ENCODE measurements at places on chromosomes 1 and 21.

GRCh38 chr1:111920221-111921024 lies 69.0 kb downstream of the KCND3 start:
- peak; percentile 71 for DNase-seq

DNA sequence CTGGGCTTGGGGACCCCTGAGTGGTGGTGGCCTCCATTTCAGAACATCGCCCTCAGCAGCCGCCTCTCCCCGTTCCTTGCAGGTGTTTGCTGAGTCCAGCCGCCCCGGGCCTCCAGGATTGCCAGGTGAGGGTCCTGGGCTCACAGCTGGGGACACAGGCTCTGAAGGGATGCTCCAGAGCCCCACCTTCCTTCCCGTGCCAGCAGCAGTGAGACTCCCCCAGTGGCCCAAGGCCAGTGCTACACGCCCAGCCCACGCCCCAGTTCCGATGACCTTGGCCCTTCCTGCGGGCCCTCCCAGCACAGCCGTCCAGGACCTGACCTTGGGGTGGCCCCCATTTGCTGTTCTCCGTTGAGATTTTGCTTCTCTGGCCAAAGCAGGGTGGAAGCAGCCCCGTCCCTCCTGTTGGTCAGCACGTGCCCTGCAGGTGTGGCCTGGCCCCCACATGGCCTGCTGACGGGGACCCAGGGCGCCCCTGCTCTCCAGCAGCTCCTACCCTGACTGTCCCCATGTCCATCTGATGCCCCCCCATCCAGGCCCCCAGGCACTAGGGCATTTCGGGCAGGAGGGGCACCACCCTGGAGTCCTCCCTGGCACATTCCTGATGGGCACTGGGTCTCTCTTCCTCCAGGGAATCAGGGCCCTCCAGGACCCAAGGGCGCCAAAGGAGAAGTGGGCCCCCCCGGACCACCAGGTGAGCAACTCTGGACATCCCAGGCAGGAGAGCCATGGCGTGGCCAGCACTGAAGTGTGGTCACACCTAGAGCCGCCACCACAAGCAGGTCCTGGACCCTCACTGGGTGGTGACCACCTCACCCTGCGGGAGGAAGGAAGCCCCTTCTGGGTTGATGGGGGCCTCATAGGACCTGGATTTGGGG lies 45.0 kb downstream of the SLC19A1 start:
- no peak for DNase-seq

DNA sequence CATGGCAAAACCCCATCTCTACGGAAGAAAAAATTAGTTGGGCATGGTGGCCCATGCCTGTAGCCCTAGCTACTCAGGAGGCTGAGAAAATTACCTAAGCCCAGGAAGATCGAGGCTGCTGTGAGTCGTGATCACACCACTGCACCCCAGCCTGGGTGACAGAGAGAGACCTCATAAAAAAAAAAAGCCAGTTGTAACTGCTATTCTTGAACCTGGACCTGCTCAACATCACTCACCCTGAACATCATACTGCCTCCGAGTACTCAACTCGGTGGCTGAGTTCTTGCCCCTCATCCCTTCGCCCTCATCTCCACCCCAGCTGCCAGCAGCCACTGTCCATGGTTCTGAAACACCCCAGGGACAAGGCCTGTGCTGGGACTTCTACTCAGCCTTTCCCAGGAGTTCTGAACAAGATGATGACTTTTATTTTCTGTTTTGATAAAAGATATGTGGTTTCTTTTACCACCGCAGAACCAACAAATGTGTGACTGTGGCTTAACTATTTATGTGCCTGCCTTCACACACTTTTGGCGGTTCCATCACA lies 5.4 kb upstream of the DISP3 start:
- no peak for DNase-seq

DNA sequence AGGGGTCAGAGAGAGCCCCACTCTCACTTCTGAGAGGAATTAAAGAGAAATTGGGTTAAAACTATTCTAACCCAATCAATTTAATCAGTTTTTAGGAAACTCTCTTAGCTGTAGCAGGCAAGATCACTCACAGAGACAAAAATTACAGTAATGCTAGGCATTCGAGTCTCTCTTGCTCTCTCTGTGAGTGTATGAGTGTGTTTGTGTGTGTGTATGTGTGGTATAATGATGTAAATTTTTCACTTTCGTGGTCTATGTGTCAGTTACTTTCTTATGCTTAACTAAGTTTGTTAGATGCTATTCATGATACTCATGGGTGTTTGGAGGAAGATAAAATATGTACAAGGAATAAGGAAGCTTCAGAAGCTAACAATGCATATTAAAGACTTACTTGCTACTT lies 131.3 kb downstream of the FASLG start:
- no peak for DNase-seq

- DNase-seq: no peak
Measured at GRCh38 chr1:60342569-60342968, 269.0 kb upstream of the C1orf87 start.

GRCh38 chr1:4408380-4408779 lies 246.0 kb upstream of the AJAP1 start:
- DNase-seq: no peak

DNA sequence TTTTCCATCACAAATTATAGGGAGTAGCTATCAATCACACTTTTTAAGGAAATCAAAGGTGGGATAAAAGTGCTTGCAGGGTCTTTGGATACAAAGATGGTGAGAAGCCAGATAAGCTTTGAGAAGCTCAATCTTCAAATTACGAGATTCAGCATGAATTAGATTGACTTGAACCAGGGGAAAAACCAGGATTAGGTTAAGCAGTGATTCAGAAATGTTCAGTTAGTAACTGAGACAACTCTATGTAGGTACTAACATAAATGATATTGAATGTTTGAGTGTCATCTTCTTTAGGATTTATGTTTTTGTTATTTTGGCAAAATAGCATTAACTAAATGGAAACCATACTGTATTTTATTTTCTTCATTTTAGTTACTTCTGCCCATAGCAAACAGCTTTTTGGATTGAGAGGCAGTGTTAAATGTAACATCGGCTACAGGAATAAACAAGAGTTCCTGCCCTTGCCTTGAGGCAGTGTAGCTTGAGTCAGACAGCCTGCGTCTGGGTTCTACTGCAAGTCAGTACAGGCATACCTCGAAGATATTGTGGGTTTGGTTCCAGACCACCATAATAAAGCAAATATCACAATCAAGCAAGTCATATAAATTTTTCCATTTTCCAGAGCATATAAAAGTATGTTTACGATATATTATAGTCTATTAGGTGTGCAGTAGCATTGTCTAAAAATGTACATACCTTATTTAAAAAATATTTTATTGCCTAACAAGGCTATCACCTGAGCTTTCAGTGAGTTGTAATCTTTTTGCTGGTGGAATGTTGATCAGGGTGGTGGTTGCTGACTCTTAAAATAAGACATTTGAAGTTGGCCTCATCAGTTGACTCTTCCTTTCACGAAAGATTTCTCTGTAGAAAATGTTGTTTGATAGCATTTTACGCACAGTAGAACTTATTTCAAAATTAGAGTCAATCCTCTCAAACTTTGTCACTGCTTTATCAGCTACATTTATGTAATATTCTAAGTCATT lies 36.9 kb upstream of the BACH1 start:
- no peak for DNase-seq

GRCh38 chr1:53086491-53087070 lies 24.6 kb downstream of the PODN start:
- no peak for DNase-seq

DNA sequence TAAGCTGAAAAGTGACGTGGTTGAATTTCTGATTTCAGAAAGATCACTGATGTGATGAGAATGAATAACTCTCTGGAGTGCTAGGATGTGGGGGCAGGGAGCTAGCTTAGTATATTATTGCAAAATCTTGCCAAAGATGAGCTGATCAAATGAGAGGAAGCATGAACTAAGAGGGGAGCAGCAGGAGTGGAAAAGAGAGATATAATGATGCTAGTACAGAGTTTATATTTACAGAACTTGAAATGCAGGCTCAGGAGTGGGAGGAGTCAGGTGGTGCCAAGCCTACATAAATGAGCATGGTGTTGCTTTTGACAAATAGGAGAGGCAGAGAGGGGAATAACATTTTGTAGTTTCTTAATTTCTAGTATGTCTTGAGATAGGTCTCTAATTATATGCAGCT lies 38.1 kb upstream of the NBL1 start:
- no peak for DNase-seq

- no peak for DNase-seq
Measured at GRCh38 chr1:219938706-219939105, 10.3 kb upstream of the SLC30A10 start.

- DNase-seq: no peak
Measured at GRCh38 chr1:86699186-86699585, 5.2 kb upstream of the SH3GLB1 start.

DNA sequence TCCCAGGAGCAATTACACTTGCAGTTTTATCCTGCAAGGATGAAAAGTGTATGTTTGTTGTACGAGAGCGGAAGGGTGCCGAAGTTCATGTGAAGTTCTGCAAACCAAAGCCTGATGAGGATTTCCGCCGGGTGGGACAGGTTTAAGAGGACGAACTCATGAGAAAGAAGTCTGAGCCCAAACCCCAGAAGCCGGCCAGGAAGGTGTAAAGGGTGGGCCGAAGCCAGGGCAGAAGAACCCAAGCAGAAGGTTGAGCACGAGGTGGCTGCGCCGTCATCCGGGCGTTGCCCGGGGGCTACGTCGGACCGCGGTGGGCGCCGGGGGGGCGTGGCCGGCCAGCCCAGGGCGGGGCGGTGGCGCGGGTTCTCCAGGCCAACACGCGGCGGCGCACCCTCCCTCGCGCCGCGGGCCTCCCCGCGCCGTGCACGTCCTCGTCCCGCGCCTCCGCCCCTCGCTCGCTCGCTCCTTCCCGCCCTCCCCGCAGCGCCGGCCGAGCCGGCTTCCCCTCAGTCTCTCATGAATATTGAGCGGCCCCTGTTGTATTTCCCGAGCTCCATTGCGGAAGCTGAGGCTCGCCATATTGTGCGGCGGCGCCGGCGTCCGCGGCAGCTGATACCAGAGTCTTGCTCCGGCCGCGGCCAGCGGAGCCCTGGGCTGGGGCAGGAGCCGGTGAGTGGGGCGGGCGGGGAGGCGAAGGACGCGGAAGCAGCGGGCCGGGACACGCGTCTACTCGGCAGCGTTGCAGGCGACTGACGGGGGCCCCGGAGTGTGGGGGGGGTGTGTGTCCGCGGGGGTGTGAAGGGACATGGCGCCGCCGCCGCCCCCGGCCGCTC lies at the start of gene RNF2:
TSS of gene RNF2 (plus strand) at position 578 of the 833 bp plus-strand sequence. CDS start 41,996 bp downstream, outside the sequence.
- DNase-seq: peak; percentile 72

- no peak for DNase-seq
Measured at GRCh38 chr1:53459321-53460175, at the start of gene DMRTB1. DMRTB1 (plus strand) TSS chr1:53459399; CDS start chr1:53459454, 55 bp downstream.

- DNase-seq: no peak
Measured at GRCh38 chr1:185492089-185492825, 175.2 kb upstream of the IVNS1ABP start.

DNA sequence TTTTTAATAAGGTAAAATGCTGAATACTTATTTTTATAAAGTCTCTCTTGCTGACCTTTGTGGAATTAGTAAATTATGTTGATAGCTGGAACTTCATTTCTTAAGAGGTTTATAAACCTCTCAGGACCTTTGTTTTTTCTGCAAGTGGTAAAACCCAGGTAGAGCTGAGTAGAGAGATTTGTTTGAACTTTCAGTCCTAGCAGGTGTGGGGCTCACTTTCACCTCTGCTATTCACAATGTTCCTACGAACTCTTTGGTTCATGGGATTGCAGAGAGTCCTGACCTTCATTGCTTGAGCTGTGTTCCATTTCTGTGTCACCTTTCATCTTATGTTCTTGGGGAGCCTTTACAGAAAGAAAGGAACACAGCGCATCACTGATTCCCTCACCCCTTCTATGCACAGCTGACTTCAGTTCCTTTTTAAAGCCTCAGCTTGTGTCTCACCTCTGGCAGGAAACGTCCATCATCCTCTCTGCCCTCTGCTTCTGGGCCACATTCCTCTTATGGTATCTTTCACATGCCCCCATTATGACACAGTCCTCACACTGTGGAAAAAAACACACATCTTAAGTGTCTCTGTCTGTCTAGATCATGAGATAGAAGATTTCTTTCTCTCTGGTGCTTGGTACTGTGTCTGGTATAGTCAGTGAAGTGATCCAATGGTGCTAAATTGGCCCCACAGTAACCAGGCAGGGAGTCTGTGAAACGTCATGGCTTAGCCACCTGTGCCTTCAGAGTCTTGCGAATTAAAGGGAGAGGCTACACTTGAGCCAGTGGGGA lies 262.5 kb upstream of the B3GALT2 start:
- DNase-seq: no peak

GRCh38 chr21:43880111-43880985 lies 15.3 kb downstream of the AGPAT3 start:
- DNase-seq: no peak

DNA sequence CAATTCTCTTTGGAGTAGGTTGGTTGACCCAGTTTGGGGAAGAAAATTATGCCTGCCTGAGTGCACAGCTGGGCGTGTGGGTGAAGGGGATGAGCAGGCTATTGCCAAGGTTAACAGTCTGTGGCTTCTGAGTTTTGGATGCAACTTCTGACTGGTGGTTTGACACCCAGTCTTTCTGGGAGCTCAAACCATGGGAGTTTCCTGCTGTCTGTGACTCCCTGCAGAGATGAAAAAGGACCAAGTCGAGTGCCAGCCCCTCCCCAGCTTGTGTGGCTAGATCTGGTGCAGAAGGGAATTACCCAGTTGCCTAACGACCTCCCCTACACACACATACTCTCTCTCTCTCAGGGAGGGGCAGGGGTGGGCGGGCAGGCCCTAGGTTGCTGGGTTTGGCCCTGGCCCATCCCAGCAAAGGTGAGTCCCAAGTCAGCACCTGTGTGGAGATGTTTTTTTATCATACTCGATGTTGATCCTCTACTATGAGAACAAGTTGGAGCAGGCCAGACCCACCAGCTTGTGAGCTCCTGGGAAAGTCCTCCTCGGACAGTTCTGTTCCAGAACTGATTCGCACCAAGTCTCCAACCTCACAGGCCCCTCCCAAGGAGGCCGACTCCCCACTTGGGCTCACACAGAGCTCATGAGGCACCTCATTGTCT lies 28.2 kb downstream of the PKP1 start:
- no peak for DNase-seq

GRCh38 chr1:10866321-10867093 lies 70.1 kb upstream of the CASZ1 start:
- DNase-seq: peak; percentile 49

Measured in NCI-H1105 treated with DMSO at 0.1 percent for 48 hours (cell line).